ENCODE measurements at places on chromosomes 11 and 22.

DNA sequence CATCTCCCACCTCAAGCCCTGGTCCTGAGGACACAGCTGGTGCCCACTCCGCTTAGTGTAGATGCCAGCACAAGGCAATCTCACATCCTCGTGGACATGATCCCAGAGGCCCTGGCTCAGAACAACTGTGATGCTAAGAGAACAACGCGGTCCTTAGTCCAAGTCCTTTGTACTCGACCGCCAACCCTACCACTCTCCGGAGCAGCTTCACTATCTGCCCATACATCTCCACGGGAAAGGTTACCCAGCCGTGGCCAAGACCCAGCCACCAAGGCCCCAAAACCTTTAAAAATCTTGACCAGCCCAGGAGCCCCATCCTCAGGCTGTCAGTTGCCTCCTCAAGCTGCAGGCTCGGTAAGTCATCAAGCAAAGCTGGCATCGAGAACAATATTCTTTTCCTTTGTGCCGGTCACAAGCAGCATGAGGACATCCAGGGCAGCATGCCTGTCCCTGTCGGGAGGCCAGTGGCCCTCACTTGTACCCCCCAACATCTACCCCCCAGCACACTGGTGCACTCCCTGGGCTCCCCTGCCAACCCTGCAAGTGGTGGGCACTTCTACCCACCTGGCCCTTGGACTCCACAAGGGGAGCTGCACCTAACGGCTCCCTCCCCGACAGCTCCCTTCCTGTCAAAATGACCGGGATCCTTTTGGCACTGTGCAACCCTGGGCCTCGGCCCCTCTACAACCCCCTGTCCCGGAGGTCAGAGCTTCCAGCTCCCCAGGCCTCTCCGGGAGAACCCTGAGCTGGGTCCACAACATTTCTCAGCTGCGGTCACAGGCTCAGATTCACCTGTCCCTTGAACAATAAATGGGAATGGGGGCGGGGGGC, 2.5 kb downstream of the OSBPL5 start:
- no peak for DNase-seq

DNA sequence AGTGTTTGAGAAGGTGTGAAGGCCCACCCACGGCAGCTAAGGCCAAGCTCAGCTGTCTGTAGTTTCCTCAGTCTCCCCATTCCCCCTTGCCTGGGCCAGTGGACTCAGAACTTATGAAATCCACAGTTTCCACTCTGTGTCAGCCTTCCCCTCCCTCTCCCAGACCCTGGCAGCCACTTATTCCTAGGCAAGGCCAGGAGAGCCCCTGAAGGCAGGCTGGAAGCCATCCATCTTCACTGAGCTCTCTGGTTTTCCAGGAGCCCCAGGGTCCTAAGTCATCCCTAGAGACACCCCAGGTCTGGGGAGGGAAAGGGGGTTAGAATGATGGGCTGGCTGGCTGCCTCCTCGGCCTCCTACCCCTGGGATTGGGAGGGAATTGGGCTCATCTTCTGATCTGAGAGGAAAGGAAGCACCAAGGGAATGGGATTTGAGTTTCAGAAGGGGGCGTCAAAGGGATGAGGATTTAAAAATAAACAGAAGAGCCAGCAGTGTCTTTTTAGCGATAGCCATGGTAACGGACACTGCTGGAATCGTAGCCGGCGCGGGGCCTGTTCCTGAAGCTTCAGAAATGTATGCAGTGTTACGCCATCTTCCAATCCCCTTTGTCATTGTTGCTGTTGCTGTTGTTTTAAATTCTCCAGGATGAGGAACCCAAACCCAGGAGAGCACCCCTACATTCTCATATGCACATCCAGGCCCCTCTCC, 561.1 kb upstream of the CADM1 start:
- DNase-seq: no peak

GRCh38 chr11:30062103-30062502, 45.3 kb upstream of the KCNA4 start:
- no peak for DNase-seq

- peak; percentile 59 for DNase-seq
These were observed 1.9 kb downstream of the POLD4 start for GRCh38 chr11:67351275-67352005.
